ENCODE measurements at places on chromosomes 13 and 19.

GRCh38 chr19:30165228-30165813 lies 206.9 kb upstream of the ZNF536 start:
- no peak for DNase-seq

GRCh38 chr19:34712395-34713261 lies 21.4 kb upstream of the ZNF181 start:
- peak; percentile 81 for DNase-seq

GRCh38 chr19:33375837-33376159 lies 2.3 kb downstream of the CEBPG start:
- no peak for DNase-seq

- DNase-seq: no peak
Observed at GRCh38 chr19:4474514-4475022, 2.5 kb downstream of the HDGFL2 start.

DNA sequence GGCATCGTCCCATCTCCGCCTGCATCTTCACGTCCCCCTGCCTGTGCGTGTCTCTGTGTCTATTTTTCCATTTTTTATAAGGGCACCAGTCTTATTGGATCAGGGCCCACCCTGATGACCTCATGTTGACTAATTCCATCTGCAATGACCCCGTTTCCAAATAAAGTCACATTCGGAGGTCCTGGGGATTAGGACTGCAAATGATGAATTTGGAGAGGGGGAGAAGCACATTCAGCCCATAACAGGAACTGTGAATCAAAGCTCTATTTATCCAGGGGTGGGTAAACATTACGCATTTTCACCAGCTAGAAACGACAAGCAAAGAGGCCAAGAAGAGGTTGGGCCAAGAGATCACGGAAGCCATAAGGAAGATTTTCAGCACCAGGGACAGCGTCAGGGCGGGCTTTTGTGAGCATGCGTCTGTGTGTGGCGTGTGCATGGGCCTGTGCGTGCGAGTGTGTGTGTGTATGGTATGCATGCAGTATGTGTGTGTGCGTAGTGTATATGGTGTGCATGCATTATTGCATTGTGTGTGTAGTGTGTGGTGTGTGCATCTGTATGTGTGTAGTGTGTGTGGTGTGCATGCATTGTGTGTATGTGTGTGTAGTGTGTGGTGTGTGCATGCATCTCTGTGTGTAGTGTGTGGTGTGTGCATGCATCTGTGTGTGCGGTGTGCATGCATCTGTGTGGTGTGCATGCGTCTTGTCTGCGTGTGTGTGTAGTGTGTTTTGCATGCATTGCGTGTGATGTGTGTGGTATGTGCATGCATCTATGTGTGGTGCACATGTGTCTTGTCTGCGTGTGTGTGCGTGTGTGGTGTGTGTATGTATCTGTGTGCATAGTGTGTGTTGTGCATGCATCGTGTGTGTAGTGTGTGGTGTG lies 19.6 kb downstream of the CELF5 start:
- peak; percentile 9 for DNase-seq

GRCh38 chr13:23516190-23516589 lies 54.0 kb upstream of the TNFRSF19 start:
- DNase-seq: no peak

DNA sequence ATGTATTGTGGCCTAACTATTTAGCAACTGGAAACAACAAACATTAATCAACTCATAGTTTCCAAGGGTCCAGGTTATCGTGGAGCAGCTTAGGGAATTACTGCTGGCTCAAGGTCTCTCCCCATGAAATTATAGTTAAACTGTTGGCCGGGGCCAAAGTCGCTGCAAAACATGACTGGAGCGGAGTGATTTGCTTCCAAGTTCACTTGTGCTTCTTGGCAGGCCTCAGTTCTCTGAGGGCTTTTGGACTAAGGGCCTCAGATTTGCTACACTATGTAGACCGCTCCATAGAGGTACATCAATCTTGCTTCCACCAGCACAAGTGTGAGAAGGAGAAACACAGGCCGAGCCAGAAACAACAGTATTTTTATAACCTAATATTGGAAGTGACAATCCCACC lies 9.4 kb upstream of the KBTBD7 start:
- DNase-seq: no peak

DNA sequence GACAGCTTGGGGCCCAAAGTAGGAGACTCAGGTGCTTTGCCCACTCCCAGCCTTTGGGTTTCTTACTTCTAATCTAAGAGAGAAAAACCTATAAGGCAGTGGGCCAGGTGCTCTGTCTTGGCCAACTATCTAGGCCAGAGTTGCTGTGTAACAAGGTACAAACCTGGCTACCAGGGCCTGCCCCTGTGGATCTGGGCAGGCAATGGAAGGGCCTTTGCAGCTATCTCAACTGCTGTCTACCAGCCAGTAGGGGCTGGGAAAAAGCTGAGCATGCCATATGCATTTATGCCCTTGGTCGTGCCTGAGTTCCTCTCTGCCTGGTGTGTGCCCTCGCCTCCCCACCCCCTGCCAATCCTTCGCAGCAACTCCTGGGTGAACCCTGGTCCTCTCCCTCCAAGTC lies 16.7 kb upstream of the SERPINE3 start:
- DNase-seq: no peak

GRCh38 chr13:65990684-65991083 lies 1239.5 kb downstream of the PCDH9 start:
- DNase-seq: no peak

DNA sequence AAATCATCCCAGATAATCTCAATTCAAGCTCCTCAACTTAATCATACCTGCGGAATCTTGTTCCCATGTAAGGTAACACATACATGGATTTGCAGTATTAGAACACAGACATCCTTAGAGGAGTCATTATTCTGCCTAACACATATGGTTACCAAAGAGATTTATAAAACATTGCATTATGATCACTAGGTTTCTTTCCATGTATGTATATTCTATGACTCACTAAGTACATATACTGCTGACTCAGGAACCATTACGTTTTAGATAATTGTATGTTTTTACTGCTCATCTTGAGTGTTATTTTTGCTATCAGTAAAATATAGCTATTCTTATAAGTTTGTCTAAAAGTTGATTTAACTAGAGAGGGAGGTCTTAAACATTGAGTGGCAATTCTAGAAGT lies 182.9 kb downstream of the SLITRK6 start:
- no peak for DNase-seq

DNA sequence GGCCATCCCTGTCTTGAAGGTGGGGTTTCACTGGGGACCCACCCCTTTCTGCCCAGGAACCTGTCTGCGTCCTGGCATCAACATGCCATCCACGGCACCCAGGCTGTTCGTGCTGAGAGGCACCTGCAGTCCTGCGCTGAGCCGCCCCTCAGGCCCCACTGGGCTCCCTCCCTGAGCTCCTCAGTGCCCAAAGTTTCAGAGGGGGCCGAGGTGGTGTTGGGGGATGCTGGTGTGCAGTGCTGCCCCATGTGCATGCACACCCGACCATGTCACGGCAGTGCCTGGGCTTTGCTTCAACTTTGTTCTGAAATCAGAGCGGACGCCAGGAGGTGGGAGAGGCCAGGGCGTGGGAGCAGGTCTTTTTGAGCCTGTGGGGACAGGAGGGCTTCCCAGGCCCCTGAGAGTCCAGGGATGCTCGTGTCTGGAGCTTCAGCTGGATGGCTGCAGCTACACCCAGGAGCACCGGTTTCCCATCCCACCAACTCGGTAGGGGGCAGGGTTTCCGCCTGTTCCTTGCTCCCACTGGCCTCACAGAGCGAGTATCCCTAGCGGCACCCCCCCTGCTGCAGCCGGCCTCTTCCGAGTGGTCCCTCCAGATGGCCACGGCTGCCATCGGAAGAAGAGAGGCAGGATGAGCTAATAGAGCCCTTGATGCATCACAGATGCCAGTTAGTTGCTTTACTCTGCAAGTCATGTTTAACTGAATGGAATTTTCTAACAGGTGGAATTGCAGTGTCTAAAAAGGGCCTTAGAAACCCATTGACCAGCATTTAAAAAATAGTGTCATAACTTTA lies 44.0 kb downstream of the WDFY2 start:
- DNase-seq: no peak

GRCh38 chr19:17872251-17873001 lies 681 bp downstream of the SLC5A5 start:
- DNase-seq: no peak

GRCh38 chr19:10655457-10656312 lies 1.5 kb downstream of the ILF3 start:
- DNase-seq: no peak

GRCh38 chr13:81012031-81012430 lies 671.1 kb upstream of the SPRY2 start:
- no peak for DNase-seq

DNA sequence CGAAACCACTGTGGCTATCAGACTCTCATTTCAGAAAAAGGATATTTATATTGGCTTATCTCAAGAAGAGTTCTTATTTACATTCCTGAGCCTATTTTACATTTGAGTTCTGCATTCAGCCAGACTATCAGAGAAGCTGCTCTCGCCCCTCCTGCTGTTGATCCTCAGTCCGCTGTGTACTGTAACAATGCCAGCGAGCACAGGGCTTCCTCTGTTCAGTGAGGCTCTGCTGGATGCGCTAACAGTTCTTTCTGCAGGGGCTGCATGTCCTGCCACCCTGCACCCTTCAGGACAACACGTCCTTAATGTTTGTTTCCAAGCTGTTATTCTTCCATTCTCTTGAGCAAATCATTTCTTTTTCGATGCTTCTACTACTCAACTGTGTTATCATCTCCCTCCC lies 463.7 kb upstream of the SGCG start:
- DNase-seq: no peak

DNA sequence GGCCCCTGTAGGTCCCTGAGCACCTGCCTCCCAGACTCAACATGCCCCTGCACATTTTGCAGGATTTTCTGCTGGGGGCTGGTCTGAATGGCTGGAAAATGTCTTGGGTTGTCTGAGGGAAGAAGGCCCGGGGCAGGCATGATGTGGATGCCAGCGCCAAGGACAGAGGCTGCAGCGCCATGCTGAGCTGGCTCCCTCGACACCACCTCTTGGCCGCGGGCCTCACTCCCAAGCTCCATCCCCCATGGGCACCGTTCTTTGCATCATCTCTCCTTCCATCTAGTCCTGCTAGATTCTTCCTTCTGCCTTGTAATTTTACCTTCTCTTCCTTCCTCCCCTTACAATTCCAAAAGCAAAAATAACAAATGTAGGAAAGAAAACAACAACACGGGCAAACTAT lies 70.6 kb downstream of the ZIC5 start:
- no peak for DNase-seq

- no peak for DNase-seq
Observed at GRCh38 chr19:10180459-10180858, 14.3 kb downstream of the DNMT1 start.

DNA sequence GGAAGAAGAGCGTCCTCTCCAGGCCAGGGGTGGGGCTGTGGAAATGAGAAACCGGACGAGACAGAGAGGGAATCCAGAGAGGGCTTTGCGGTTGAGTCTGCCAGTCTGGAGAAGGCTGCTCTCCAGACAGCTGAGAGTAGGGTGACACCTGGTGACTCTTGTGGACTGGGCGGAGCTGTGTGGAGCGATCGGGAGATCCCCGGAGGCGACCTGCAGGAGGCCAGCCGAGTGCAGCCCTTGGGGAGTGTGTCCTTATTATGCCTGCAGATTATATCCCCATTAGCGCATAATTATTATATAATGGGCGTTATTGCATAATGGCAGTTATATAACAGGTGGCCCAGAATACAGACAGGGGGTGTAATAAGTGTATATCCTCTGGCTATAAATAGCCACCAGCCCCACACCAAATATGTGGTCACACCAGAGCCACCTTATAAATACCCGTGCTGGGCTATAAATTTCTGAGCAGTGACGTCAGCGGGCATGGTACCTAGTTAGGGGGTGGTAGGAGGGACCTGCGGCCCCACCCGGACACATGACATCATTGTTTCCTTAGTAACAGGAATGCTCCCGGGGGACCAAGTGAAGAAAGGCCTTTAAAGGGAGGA lies 41.2 kb downstream of the NFIX start:
- DNase-seq: no peak

DNA sequence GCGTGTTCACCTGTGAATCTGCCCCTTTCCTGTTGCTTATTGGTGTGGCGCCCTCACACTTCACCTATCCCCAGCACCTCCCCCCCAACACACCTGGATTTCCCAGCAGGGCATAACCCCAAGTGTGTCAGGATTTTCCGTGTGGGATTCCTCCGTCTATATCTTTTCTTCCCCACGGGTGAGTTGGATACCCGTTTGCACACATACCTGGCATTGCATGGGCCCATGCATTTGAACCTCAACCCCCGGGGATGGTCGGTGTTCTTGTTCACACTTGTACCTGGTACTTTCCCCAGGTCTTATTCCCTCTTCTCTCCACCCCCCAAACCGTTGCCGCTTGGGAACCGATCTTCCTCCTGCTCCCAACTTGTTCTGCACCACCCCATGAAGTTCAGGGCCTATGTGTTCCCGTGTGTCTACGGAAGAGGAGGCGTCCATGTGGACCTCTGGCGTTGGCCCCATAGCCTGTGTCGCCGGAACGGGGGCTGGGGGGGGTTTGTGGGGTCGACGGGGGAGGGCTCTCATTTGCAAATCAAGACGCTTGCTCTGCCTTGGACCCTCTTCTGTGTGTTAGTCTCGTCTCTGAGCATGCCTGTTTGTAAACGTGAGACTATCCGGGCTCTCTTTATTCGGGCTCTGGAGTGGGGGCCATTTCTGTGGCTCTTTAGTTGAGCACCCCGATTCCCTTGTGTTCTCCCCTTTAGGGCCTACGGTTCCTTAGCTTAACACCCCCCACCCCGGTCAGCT lies 1.7 kb downstream of the PRR12 start:
- DNase-seq: no peak

DNA sequence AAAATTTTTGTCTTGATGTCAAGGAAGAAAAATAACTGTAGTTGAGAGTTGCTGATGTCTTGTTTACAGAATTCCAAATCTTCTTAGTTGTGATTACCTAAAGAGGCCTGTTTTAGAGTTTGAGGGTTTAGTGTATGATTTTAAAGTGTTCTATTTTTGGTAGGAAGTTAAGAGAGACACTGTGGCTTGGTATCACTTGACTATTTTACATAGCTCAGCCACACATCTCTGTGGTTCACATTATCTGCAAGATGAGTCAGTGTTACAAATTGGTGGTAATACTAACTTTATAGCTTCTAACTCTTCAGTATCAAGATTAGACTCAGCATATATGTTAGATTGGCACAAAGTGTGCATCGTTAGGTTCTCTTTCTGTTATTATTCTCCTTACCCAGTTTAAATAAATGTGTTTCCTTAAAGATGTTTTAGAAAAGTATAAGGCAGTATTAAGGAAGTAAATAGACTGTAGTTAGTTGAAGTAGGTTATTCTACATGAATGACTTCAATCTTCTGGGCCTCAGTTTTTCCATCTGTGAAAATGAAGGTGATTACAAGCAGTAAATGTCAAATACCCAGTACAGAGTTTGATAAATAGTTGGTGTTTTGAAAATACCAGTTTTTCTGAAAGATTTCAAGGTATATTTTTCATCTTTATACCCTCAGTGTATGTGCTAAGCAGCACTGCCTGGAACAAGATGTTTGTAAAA lies 33.4 kb downstream of the COG6 start:
- DNase-seq: no peak
